ENCODE measurements at places on chromosomes 13 and 19.

- peak; percentile 52 for DNase-seq
Measured at GRCh38 chr13:74710006-74710405, 575.8 kb upstream of the KLF12 start.

- DNase-seq: no peak
Measured at GRCh38 chr13:76387566-76387965, 498.6 kb downstream of the KCTD12 start.

DNA sequence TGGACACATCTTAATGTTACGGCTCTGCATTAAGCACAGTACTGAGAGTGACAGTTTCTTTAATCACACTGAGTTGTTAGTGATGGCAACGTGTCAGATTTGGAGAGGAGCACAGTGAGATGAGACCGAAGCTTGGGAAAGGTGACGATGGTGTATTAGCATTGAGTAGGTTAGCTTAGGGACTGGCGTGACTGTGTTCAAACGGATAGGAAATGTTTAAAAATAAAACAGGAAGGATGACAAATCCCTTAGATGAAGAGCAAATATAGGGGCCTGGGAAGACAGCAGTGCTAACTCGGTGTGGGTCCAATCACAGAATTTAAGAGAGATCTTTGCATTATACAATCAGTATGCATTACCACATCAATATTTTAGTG lies 384.3 kb downstream of the HS6ST3 start:
- DNase-seq: no peak

DNA sequence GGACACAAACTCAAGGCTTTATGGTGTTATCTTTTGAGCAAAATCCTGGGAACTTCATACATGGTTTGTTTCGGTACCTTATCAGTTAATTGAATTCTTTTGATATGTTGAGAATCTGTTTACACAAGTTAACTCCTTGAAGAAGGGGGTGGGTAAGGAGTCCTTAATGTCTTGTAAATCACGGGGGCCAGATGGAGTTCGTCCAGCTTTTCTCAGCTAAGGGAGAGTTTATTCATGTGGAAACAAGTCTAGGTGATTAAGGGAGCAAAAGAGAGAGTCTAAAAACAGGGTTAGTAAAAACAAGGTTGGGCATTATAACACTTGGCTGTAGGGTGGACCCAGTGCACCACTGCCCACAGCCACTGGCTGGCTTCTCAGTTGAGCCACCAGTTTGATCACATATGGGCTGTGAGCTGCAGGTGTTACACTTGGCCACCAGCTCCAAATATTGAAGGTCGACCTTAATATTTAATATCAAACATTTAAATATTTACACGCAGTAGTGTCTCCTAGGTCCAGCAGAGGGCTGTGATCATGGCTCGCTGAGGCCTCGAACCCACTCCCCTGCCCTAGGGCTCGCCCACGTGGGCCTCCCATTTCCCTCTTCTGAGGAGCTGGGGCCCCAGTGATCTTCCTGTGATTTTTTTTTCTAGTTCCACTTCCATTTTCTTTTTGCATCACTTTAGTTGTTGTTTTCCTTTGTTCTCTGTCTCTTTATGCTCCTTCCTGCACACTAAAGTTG lies 21.0 kb upstream of the ZNF43 start:
- no peak for DNase-seq

- DNase-seq: peak; percentile 20
Measured at GRCh38 chr13:57925250-57925649, 293.7 kb downstream of the PCDH17 start.

DNA sequence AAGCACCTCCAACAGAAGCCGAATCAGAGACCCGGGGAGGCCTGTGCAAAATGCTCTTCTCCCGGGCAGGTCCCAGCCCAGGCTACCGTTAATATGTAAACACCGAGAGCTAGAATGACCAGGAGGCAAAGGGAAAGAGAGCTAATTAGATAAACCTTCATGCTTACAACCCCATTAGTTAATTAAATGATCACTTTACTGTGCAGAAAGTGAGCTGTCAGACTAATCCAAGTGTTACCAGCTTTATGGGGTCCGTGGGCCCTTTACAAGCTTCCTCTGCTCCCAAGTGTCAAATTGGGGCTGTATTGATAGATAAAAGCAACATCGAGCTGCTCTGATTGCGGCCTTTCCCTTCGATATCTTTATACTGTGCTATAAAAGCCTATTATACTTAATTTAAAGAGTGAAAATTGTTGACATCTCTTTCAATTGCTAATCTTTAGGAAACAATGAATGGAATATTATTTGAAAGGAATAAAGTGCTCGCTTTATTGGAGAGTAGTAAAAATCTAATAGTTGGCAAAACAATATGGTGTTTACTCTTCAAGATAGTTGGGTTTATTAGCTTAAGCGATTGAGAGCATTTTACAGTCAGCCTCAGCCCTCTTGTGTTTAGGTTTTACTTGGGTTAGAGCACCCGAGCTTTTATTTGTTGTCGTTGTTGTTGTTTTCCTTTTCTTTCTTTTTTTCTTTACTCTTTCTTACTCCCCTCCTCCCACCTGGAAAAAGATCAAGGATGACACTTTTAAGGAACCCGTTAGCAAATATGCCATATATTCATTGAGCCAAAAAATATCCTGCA lies 189.3 kb upstream of the GPR12 start:
- no peak for DNase-seq

GRCh38 chr13:106534639-106535551 lies 567 bp downstream of the EFNB2 start:
- DNase-seq: peak; percentile 40

DNA sequence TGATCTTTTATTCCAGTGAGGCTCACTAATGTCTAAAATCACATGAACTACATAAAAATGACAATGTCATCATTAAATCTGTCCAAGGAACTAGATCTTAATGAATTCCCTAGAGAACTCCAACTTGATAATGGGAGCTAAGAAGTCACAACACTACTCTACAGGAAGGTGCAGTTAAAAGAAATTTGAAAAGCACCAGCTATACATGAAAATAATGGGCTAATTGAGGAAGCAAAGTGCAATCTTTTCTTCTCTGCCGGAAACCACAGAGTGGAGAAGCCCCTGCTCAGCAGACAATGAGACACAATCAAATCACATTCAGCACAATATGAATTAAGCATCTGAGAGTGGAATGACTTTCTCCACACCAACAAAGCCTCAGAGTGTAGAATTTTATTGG lies 261.7 kb downstream of the LHFPL6 start:
- no peak for DNase-seq

GRCh38 chr19:7691497-7691896 lies 10.4 kb downstream of the FCER2 start:
- DNase-seq: no peak

DNA sequence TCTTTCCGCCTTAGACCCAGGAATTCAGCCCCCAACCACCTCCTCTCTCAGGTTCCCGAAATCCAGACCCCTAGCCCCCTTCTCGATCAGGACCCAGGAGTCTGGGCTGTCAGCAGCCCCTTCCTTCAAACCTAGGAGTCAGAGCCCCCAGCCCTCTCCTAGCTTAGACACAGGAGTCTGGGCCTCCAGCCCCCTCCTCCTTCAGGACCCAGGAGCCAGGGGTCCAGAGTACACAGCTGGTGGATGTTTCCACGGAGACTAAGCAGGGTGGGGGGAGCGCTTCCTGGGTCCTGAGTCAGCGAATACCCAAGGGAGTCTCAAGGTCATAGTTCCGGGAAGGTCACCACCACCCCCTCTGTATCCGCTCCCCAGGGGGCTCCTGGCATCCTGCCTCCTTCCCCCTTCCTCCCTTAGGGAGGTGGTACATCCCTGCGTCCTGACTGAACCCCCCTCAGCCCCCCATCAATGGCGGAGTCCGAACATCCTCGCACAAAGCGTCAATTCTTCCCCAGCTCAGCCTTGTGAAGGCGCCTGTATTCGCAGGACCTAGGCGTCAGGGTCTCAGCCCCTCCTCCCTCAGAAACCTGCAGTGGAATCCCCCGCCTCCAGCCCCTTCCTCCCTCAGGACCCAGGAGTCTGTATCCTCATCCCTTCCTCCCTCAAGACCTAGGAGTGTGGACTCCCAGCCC lies 4.6 kb downstream of the CADM4 start:
- no peak for DNase-seq

DNA sequence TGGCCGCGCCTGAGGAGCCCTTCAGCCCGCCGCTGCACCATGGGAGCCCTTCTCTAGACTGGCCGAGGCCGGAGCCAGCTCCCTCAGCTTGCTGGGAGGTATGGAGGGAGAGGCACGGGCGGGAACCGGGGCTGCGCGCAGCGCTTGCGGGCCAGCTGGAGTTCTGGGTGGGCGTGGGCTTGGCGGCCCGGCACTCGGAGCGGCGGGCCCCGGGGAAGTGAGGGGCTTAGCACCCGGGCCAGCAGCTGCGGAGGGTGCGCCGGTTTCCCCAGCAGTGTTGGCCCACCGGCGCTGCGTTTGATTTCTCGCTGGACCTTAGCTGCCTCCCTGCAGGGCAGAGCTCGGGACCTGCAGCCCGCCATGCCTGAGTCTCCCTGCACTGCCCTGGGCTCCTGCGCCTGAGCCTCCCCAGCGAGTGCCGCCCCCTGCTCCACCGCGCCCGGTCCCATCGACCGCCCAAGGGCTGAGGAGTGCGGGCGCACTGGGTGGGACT lies 1890.0 kb upstream of the PCDH20 start:
- no peak for DNase-seq

- DNase-seq: no peak
Measured at GRCh38 chr13:42878721-42879120, 97.3 kb downstream of the FAM216B start.

- peak; percentile 34 for DNase-seq
Measured at GRCh38 chr19:48962029-48962848, 2.9 kb upstream of the FTL start.

GRCh38 chr13:72851678-72852014 lies 69.7 kb downstream of the PIBF1 start:
- DNase-seq: no peak

DNA sequence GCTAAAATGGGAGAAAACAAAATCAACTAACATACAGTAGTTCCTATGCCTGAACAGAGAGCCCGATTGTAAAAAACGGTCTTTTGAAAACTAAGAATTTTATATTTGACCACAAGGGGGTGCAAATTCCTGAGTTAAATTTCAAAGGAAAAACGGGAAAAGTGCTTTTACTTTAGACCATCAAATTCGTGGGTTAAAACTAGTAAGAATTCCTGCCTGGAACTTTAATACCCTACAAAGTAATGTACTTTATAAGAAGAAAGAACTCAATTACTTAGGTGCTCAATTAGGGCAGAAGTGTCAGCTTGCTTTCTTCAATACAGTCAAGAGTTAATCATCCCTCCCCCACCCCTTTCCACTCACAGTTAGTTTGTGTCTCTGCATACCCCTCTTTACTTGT lies 69.8 kb downstream of the KCNRG start:
- DNase-seq: peak; percentile 51

DNA sequence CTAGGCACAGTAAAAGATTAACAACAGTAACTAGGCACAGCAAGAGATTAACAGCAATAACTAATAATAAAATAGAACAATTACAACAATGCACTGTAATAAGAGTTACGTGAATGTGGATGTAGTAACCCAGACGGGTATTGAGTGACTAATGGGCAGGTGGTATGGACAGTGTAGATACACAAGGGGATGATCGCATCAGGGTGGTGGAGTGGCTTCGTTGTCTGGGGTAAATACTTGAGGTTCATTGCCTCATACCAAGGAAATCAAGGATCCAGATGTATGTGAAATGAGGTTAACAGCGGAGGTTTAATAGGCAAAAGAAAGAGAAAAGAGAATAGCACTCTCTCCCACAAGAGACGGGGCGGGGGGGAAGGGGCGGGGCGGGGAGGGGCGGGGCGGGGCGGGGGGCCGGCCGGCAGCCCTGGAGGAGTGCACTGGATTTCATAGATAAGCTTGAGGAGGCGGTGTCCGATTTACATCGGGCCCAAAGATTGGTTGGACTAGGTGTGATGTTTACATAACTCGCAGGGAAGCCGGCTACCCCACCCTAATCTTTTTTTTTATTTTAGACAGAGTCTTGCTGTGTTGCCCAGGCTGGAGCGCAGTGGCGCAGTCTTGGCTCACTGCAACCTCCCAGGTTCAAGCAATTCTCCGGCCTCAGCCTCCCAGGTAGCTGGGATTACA lies 106.3 kb downstream of the KCTD15 start:
- DNase-seq: no peak

- DNase-seq: no peak
Measured at GRCh38 chr13:74450525-74450845, 316.3 kb upstream of the KLF12 start.

- no peak for DNase-seq
Measured at GRCh38 chr19:21133633-21134032, 8.2 kb upstream of the ZNF431 start.

DNA sequence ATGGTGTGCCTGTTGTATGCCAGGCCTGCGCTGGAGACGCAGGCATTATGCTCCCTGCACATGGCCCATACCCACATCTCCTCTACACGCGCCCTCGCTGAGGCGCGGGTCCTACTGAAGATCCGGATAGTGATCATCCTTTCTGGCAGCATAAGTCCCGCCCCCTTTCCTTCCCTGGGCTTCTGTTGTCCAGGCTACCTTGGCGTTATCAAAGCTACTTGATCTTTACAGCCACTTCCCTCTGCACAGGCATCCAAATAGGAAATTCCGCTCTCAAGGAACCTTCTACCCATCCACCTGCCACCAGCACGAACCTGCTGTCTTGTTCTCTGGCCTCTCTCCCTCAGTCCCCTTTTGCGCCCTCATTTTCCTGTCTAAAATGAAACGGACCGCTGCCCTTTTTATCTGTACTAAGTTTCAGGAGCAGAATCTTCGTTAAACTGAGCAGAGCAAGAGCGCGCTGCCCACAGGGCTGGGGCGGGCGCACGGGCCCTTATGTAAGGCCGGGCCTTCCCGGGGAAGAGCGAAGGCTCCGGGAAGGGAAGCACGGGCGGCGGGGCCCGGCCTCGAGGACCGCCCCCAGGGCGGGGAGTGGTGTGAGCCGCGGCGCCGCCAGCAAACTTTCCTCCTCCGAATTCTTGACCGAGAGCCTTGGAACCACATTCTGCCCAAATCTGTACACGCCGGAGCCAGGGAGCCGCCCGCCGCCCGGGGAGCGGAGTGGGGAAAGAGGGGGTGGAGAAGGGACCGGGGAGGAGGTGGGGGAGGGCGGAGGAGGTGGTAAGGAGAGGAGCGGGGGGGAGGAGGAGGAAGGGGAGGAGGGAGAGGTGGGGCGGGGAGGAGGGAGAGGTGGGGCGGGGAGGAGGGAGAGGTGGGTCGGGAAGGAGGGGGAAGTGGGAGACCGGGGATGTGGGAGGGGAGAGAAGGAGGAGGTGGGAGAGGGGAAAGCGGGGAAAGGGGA lies 920 bp upstream of the UBE2L5 start:
- peak; percentile 81 for DNase-seq

- DNase-seq: no peak
Measured at GRCh38 chr19:6138066-6138465, 2.6 kb downstream of the ACSBG2 start.

GRCh38 chr19:15210323-15210781 lies 9.6 kb upstream of the NOTCH3 start:
- peak; percentile 96 for DNase-seq

DNA sequence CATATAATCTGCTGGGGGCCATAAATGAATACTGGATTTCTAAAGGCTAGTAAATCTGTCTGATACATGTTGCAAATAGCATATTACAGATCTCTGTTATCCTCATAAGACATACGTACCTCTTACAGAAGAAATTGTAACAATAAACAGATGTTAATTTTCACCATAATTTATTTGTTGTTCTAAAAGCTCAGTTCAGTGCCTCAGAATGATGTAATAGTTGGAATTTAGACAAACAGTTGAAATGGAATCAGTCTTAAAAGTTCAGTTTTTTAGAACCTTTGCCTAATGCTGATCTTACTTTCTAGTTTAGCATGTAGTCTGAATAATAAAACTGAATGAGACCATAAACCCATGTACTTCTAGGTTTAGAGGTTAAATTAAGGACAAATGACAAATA lies 43.1 kb downstream of the B3GLCT start:
- DNase-seq: no peak

- DNase-seq: peak; percentile 93
Measured at GRCh38 chr19:4369109-4369887, 25.9 kb downstream of the MPND start.
